ENCODE measurements at places on chromosomes 3 and 15.

- DNase-seq, result no peak
These were observed 40.8 kb upstream of the MED12L start for GRCh38 chr3:151044706-151045105.

GRCh38 chr3:102481050-102481449, 46.2 kb downstream of the ZPLD1 start:
- DNase-seq, result no peak

- no peak for DNase-seq
These were observed 574.0 kb downstream of the NAALADL2 start for GRCh38 chr3:175433026-175433674.

DNA sequence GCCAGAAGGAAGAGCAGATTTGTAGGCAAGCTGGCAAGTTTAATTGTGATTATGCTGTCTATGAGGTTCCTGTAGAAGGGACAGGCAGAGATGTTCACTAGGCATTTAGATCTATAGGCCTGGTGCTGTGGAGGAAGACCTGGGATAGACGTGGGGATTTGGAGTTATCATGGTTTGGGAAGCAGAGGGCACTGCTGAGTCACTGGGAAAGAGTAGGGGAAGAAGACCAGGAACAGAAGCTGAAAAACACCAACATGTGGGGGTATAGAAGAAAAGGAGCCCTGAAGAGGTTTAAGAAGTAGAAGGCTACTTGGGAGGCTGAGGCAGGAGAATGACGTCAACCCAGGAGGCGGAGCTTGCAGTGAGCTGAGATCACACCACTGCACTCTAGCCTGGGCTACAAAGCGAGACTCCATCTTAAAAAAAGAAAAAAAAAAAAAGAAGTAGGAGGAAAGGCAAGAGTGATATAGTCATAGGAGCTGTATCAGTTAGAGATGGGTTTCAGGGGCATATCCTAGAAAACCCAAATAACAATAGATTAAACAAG, 19.3 kb downstream of the GRK7 start:
- peak; percentile 11 for DNase-seq

DNA sequence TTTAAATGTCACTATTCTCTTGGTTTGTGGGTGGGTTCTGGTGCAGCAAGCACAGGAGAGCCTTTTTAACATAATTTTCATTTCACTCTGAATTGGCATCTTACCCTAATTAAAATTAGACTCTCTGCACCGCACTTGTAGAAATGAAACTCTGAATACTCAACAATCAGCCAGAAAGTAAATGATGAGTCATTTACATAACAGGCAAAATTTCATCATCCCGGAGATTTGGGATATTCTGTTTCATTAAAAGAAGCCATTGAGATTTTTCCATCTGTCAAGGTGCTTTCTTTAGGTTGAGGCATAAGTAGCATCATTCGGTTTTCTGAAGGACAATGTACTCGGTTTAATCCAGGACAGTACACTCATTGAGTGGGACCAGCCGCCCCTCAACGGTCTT, 111.0 kb downstream of the RFTN1 start:
- DNase-seq, result peak; percentile 90

DNA sequence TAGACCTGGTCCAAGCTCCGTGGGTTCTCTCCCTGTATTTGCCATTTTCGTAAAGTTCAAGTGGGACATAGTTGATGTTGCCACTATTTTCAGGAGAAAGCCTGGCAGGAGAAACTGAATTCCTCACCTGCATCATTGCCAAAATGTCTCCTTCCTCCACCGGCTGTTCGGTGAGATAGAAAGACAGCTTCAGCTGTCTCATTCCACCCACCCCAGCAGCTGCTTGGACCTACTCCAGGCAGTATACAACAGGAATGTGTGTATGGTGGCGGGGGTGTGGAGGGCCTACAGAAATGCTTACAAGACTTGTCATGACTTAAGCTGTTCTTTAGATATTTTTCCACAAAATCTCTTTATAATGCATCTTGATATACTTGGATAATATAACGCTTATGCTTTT, 132.7 kb upstream of the RAP2B start:
- DNase-seq, result no peak

DNA sequence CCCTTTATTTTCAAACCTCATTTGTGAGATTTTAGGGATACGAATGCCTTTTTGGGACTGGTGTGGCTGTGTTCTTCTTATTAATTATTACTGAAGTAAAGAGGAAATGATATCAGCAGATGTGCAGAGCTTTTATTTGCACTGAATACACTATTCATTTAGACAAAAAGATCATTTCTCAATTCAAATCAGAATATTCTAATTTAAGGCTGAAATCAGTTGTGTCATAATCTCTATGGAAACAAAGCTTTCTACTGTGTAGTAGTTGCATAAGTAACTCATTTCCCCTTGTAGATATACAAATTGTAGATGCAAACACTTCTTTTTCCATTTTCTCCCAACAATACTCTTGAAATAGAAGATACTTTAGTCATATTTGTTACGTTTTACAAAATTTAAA, 56.0 kb downstream of the PDE8A start:
- DNase-seq, result no peak

- no peak for DNase-seq
These were observed 1.3 kb downstream of the OCA2 start for GRCh38 chr15:28097656-28098359.

- peak; percentile 88 for DNase-seq
These were observed 780 bp downstream of the TIPARP start for GRCh38 chr3:156674911-156675829.

DNA sequence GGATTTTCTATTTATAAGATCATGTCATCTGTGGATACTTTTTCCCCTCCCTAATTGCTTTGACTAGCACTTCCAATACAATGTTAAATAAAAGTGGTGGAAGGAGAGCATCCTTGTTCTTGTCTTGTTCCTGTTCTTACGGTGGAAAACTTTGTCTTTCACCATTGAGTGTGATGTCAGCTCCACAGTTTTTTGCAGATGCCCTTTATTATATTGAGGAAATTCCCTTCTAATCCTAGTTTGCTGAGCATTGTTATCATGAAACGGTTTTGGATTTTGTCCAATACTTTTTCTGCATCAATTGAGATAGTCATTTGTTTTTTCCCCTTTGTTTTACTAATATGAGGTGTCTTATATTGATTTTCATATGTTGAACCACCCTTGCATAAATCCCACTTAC, 19.9 kb upstream of the IL20RB start:
- DNase-seq, result peak; percentile 75

- peak; percentile 49 for DNase-seq
These were observed 133.4 kb upstream of the ROPN1 start for GRCh38 chr3:124125315-124125714.

DNA sequence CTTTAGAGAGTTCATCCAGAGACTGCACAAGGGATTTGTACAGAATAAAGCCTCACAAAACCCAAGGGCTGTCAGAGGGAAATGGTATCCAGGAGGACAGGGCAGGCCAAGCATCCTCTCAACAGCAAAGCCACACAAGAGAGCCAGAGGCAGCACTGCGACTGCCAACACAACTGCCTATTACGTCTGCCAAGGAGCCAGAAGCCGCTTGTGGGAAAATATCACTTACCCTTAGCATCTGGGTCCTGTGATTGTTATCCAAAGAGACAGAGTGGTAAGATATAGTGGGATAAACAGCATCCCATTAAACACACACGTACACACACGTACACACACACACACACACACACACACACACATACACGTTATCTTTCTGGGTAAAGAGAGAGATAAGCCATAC, 618.3 kb upstream of the AGTR1 start:
- DNase-seq, result no peak

- peak; percentile 56 for DNase-seq
These were observed 6.7 kb downstream of the CISH start for GRCh38 chr3:50604628-50605588.

DNA sequence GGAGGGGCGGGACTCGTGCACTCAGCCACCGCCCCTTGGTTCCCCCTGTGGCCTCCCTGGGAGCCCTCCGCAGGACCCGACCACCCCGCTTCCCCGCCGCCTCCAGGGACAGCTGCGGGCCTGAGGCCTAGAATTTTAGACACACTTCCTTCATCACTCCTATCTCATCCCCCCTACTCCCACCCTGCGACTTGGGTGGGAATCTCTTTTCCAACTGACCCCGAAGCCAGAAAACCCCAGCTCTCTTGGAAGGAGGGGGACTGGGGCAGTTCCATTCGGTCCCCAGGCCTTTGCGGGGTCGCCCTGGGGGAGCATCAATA, 289 bp upstream of the TFDP2 start:
- no peak for DNase-seq

- peak; percentile 30 for DNase-seq
These were observed 65.8 kb upstream of the LEKR1 start for GRCh38 chr3:156760333-156760732.

GRCh38 chr15:68699124-68699880, 120.5 kb downstream of the CORO2B start:
- no peak for DNase-seq

- no peak for DNase-seq
These were observed 648.6 kb upstream of the ZNF385D start for GRCh38 chr3:22399566-22399965.

GRCh38 chr3:38711321-38711720, 61.8 kb upstream of the SCN5A start:
- DNase-seq, result no peak

DNA sequence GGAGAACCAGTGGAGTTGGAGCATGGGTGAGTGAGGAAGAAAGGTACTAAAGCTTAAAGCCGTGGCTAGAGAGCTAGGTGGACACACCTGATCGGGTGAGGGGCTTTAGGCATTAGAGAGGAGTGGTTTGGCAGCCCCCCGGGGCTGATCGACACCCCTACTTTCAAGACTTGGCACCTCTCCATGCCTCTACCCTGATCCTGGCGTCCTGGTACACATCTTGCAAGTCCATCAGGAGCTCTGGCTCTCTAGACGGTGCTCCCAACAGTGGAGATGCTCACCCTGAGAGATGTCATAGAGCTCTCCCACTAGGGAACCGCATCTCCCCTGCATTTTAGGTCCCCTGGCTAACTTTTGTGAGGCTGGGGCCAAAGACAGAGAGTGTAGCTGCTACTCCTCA, 98.1 kb downstream of the XXYLT1 start:
- DNase-seq, result no peak

DNA sequence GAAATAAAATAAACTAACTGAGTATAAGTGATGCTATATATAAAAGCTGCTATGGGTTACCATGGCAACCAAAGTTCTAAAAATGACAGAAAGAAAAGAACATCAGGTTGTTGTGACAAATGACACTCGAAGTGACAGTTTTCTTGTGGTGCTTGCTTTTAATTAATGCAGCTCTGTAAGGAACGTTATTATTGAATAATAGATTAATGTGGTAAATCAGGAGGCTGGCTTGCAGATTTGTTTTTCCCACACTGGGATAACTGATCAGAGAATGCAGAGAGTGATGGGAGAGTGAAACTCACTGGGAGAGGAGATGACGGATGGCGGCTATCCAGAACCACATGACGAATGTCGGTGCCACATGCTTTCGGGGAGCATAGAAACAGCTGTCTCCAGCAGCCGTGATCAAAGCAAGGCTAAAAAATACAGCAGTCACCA, 207.0 kb upstream of the ATP10A start:
- DNase-seq, result no peak

DNA sequence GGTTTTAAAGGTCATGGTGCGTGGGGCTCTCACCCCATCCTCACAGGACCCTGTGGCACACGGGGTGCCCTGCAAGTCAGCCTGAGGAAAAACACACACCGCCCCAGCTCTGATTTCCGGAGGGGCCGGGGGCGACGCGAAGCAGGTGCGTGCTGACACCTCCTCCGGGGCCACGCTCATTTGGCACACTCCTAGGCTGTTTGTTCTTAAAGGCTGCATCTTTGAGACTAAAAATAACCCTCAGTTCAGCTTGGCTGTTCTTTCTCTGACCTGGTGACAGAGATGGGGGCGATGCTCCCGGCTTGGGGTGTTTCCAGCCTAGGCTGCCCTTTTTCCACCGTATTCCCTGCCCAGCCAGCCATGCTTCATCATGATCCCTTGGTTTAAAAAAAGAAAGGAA, 141.5 kb upstream of the TPM1 start:
- DNase-seq, result no peak

DNA sequence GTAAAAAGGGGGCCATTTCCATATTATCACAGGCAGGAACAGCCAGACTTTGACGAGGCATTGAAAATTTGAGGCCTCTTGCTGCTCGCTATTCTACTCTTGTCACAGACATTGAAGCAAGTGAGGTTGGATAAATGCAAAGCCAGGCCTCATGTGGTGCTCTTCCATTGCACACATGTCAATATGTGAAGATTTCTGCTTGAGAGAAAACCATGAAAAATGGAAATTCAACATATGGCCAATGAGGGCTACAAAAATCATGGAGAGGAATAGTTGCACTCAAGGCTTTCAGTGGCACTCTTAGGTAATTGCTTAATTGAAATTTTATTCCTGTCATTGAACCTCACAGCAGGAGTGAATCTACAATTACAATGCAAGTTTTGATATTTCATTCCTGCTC, 185.6 kb upstream of the MBNL1 start:
- no peak for DNase-seq

DNA sequence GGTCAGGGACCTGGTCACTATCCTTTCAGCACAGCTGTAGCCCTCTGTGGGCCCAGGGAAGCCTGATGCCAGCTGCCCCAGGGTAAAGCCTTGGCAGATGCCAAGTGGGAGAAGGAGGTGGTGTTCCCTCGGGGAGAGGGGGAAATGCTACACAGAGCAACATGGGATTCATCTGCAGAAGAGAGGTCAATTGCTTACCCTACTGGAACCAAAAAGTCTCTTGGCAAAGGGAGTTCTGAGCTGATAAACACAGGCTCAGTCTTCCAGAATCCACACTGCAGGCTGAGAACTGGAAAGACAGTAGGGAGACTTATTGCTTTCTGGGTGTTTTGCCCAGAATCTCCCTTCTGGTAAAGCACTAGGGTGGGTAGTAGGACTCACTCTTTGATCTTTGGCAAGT, 100.1 kb upstream of the NEO1 start:
- DNase-seq, result no peak

GRCh38 chr3:72505539-72506405, 342.5 kb downstream of the SHQ1 start:
- peak; percentile 52 for DNase-seq

DNA sequence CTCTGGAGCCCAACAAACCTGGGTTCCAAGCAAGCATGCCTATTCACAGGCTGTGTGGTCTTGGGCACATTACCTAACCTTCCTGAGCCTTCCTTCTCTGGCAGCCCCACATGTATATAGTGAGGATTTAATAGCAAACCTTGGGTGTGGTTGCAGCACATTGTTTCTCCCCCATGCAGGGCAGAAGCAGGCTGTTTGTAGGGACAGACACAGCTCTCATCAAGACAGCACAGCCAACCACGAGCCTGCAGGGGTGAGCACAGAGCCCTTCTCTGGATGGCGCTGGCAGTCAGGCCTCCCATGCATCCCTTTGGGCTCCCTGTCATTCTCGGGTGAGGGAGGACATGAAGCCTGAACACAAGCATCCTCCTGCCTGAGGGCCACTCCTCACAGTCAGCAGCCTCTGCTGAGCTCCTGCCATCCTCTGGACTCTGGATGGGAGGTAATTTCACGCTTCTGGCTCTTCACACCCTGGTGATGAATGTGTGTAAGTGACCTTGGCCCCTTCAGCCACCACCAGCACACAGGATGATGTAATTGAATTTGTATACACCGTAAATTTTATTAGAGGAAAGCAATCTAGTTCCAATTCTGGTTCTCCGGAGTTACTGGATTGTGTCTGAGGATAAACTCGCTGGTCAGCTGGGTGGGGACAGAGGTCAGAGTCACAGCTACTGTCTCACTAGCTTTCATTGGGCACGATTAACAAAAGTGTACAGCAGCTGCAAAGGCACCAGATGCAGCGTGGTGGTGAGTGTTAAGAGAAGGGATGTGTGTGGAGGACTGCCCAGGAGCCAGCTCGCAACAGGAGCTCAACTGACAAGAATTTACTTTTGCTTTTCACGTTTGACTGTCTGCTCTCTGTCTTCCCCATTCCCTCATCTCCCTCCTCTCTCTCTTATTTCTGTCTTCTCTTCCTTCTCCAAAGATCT, 118.1 kb downstream of the CLSTN2 start:
- no peak for DNase-seq

Data from suppressor macrophage treated with lipopolysaccharide for 1 hour (primary cell).